Occipital lobe (tissue), 3 donors: ENCODE measurements at places on chromosomes 6 and 20.

- DNase-seq = no peak
These were observed 39.5 kb downstream of the ID4 start for GRCh38 chr6:19876672-19877071.

DNA sequence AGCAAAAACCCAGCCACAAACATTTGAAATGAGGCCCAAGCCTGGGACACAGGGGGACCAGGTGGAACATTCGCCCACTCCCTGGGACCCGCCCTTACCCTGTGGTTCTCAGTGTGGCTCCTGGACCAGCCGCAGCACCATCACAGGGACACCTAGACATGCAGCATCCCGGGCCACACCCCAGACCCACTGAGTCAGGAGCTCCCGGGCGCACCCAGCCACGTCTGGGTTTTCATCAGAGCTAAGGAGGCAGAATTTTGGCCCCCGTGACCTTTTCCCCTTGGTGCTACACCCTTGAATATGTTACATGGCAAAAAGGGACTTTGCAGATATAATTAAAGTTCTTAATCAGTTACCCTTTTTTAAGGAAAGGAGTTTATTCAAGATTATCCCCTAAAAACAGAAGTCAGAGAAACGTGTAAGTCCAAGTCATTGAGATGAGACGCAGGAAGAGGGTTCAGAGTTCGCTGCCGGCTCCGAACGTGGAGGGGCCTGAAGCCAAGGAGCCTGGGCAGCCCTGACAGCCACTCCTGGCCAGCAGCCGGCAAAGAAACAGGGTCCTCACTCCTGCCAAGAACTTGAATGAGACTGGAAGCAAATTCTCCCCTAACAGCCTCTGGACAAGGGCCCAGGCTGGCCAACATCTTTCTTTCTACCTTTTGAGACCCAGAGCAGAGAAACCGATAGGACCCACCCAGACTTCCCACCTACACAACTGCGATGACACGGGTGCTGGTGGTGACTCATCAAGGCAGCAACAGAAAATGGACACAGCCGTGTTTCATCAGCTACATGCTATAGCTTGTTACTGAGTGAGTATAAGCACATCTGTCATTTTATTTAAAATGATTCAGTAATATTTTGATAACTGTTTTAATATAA is 25.3 kb downstream of the BFSP1 start:
- DNase-seq = no peak

DNA sequence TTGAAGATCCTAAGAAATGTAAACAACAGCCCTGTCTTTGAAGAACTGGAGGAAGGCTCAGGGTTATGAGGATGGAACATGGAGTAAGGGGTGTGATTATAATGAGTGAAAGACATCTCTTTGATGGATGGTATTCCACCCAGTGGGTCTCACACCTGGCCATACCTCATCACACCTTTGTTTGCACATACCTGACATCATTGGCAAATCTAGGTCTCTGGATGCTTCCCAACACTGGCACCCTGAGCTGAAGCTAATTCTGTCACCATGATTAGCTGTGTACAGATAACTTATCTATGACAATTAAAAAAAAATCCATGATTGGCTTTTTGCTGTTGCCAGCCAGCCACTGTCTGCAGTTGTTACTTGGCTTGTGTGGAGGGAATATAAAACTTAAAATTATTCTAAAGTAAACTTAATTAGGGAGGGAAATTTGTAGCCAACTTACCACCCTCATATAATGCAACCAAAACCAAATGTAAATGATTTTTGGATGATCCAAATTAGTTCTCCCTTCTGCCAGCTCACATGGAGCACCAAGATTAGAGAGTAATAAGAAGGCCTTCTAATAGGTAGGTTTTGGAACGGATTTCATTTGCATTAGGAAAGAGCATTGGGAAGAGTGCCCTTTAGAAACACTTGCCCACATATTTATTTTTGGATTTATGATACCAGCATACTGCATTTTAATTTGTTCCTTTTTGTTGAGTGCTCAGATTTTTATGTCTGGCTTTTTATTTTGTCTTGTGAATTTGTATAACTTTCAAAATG is 249.5 kb downstream of the SOX4 start:
- no peak for DNase-seq

DNA sequence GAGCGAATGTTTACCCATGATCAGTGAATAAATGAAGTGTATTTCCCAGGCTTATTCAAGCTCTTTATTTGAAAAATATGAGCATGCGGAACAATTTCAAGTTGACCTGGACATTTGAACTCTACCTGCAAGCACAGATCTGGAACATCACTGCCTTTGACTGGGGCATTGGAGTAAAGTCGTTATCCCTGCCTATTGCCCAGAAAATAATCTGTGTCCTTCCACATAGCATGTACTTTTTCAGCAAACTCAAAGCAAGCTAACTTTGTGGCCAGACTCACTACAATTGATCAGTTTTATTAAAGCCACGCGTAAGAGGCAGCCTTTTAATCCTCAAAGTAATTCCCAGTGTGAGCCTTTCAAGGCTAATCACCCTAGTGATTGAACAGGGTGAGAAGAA is 73.4 kb upstream of the PAK5 start:
- DNase-seq = no peak

DNA sequence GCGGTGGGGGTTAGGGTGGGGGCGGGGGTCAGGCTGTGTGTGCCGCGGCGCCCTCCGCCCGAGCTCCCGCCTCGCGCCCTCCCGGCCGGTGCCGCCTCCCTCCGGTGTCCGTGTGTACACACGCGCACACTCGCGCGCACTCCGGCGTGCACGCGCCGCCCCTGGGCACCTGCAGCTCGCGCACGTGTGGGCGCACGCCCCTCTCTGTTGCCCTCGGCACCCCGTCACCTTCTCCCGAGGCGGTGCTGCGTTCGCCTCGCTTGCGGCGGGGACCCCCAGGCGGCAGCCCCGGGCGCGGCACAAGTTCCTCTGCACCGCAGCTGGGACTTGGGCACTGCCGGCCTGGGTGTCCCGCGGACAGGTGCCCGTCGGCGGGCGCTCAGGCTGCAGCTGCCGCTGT is 525 bp downstream of the MACROD2 start:
- peak; percentile 26 for DNase-seq

GRCh38 chr6:1596088-1596852 is 13.4 kb upstream of the FOXC1 start:
- DNase-seq = peak; percentile 7

- DNase-seq = no peak
These were observed 3.9 kb downstream of the RAB44 start for GRCh38 chr6:36701401-36701991.

- DNase-seq = no peak
These were observed 89.2 kb upstream of the HIVEP1 start for GRCh38 chr6:11922901-11923300.

- no peak for DNase-seq
These were observed 71.4 kb downstream of the AKAP7 start for GRCh38 chr6:131206463-131207251.

DNA sequence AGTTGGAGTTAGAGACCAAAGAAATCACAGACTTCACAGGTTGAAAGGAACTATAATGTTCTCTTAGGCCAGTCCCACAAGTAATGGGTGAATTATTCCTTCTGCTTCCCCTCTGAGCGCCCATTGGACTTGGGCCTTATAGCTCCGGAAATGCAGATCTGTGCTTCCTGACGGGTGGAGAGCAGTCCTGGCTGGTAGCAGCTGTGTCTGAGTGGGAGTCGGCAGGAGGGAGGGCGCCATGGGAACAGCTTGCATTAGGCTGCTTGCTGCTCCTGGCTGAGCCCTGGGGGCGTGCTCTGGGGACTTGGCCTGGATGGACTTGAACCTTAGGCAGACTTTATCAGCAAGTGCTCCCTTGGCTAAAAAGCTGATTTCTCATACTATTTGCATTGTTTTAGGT is 18.4 kb upstream of the NUP153 start:
- no peak for DNase-seq

- DNase-seq = no peak
These were observed 5.7 kb downstream of the SUPT3H start for GRCh38 chr6:45371924-45372573.

- DNase-seq = no peak
These were observed 131.0 kb upstream of the BMP2 start for GRCh38 chr20:6636209-6637159.
